Stimulated activated CD8-positive, alpha-beta memory T cell treated with anti-CD3 and anti-CD28 coated beads, Interleukin-7, amount 100 ng/mL, for 4 hours (primary cell): ENCODE measurements at places on chromosomes 12 and 14.

GRCh38 chr12:77746096-77746495, 84.6 kb upstream of the NAV3 start:
- DNase-seq = no peak

GRCh38 chr14:69270795-69271708, 11.1 kb downstream of the GALNT16 start:
- no peak for DNase-seq

DNA sequence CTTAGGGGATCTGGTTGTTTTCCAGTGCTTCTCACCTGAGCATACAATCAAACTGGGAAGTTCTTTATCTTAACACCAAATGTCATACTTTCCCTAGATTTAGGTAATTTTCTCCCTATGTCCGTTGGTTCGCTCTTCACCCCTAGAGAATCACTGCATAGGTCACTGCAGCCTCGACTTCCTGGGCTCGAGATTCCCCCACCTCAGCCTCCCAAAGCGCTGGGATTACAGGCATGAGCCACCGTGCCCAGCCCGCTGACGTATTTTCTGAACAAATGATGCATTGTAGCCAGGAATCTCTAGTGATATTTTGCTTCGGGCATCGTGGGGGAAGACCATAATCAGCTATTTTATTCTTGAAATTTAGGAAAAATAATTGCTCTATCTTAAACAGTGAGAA, 1.1 kb upstream of the RPL41 start:
- DNase-seq = no peak

- peak; percentile 12 for DNase-seq
Measured at GRCh38 chr14:80996049-80996901, 40.9 kb downstream of the TSHR start.

GRCh38 chr12:85866986-85867776, 6.9 kb upstream of the NTS start:
- no peak for DNase-seq

DNA sequence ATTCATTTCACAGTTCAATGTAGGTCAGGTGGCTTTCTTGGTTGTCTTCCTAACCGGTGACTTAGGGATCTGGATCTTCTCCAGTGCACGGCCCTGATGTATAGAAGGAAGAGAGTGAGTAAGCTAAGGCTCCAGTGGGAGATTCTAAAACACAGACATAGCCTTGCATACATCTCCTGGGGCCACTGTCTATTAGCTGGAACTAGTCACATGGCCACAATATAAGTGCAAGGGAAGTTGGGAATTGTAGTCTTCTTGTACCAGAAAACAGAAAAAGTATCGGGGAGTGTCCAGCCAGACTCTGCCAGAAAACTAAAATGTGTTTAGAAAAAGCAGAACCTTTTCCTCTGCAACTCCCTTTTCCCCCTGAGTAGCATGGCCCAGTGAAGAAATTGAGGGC, 531.6 kb downstream of the VRK1 start:
- no peak for DNase-seq

DNA sequence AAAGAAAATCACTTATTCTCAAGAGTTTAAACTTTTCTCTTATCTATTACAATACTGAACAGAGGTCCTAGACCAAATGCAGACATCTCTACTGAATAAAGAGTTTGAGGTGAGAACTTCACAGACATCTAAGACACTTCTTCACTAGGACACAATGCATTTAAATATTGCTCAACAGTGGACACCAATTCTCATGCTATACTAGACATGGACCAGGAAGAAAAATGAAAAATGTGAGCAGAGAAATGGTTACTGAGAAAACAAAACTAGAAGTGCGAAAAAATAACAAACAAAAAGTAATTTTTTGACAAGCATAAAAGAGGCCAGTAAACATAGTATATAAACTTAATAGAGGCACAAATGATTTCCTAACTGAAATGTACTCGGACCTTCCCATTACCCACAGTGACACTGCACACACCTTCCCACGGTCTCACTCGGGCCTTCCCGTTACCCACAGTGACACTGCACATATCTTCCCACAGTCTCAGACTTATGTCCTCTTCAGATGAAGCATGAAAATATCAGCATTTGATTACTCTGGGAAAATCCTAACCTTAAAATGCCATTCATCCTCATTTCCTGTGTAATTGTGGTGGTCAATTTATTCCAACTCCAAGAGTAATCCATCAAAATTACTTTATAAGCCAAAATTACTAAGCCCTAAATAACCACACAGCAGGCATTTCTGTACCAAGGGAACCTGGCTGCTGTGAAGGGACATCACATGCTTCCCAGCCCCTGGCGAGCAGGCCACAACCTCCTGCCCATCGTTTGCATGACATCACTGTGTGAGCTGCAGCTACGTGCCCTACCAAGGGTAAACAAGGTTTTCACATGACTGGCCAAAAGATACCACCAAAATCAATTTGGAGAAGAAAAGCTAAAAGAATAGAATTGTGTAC, 6.4 kb downstream of the SLC15A4 start:
- DNase-seq = no peak

GRCh38 chr12:18224745-18225144, 36.6 kb upstream of the PIK3C2G start:
- no peak for DNase-seq

GRCh38 chr12:111105294-111105693, 184.9 kb upstream of the MYL2 start:
- DNase-seq = no peak

- DNase-seq = no peak
Measured at GRCh38 chr12:74535536-74535935, 2.1 kb upstream of the ATXN7L3B start.

DNA sequence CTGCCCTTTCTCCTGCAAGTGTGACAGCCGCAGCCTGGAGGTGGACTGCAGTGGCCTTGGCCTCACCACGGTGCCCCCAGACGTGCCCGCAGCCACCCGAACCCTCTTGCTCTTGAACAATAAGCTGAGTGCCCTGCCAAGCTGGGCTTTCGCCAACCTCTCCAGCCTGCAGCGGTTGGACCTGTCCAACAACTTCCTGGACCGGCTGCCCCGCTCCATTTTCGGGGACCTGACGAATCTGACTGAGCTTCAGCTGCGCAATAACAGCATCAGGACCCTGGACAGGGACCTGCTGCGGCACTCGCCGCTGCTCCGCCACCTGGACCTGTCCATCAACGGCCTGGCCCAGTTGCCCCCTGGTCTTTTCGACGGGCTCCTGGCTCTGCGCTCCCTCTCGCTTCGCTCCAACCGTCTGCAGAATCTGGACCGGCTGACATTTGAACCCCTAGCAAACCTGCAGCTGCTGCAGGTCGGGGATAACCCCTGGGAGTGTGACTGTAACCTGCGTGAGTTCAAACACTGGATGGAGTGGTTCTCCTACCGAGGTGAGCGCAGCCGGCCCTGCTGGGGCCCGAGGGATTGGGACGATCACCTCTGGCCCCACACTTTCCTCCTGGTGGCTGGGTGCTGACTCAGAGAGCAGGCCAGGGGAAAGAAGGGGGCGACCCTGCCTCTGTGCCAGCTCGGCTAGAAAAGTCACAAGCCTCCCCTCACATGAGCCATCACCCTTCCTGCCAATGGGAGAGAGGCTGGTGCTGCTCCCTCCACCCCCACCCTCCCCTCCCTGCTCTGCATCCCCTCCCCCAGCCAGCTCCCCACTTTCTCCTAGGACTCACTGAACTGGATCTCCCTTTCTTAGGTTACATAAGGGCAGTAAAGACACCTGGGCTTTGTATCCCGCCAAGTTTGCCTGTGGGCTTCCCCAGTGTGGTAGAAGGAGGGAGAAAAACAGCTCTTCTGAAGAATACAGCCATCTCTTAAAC, 10.9 kb downstream of the LRTM2 start:
- no peak for DNase-seq

DNA sequence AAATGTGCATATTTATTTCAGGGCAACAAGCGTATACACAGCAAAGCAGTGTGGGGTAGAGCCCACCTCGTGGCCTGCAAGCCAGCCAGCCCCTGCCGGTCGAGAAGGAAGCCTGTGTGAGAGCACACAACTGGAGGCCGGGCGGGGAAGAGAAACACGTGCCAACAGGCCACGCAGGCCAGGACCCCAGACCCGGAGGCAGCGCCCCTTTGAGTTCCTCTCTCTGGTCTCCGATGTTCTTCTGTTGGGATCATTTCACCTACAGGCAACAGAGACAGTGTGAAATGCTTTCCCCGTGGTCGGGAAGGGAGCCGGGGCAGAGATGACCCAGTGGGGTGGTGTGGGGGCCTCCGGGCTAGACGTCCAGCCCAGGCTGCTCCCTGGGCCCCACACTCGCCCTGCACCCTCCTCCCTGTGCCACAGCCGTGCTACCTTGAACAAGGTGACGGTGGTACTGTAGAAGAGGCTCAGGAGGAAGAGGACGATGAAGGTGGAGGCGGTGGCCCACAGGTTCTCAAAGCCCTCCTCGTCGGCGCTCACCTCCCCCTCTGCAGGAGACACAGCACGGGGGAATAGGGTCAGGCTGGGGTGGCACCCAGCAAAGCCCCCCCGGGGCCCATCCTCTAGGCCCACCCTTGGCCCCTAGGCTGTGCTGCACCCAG, 325.5 kb downstream of the TMEM121 start:
- DNase-seq = no peak

- DNase-seq = no peak
Measured at GRCh38 chr12:13379531-13380188, 183.1 kb downstream of the EMP1 start.

DNA sequence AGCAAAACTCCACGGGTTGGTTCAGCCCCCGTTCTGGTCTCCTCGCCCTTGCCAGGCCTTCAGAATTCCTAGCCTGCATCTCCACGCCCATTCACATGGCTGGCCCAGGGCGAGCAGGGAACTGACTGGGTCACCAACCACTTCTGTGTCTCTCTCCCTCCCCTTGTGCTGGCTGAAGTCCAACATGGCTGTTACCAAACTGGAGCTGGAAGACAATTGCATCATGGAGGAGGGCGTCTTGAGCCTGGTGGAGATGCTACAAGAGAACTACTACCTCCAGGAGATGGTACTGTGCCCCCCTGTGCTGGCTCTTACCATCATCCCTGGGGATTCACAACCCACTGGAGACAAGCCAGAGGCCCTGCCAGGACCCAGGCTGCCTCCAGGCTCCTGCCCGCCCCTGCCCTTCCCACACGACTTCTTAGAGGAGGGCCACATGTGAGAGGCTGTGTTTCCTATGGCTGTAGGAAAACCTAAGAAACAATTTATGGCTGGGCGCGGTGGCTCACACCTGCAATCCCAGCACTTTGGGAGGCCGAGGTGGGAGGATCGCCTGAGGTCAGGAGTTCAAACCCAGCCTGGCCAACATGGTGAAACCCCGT, 9.9 kb downstream of the LRRC74A start:
- DNase-seq = no peak

- no peak for DNase-seq
Measured at GRCh38 chr14:45201905-45202304, 51.1 kb downstream of the MIS18BP1 start.

DNA sequence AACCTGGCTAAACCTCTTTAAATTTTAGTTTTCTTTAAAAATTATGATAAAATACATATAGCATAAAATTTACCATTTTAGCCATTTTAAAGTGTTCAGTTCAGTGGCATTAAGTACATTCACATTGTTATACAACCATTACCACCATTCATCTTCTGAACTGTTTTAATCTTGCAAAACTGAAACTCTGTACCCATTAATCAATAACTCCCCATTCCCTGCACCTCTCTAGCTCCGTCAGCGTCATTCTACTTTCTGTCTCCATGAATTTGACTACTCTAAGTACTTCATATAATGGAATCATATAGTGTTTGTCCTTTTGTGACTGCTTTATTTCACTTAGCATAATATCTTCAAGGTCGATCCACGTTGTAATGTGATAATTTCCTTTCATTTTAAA, 75.8 kb upstream of the DDHD1 start:
- no peak for DNase-seq

DNA sequence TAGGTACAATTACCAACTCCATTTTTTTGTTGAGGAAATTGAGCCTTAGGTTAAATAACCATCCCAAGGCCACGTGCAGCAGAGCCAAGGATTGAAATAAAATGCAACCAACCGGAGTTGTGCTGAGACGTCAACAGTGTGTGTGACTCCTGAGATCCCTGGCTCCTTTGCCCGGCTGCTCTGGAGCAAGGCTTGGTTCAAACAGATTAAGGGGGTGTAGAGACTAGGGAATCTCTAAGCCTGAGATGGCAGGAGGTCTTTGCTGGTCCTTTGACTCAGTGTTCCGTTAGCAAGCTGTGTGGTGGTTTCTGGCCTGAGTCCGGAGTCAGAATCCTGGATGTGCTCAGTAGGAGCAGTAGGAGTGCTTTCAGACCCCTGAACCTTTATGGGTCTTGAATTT, 1.4 kb upstream of the SLC8A3 start:
- no peak for DNase-seq

DNA sequence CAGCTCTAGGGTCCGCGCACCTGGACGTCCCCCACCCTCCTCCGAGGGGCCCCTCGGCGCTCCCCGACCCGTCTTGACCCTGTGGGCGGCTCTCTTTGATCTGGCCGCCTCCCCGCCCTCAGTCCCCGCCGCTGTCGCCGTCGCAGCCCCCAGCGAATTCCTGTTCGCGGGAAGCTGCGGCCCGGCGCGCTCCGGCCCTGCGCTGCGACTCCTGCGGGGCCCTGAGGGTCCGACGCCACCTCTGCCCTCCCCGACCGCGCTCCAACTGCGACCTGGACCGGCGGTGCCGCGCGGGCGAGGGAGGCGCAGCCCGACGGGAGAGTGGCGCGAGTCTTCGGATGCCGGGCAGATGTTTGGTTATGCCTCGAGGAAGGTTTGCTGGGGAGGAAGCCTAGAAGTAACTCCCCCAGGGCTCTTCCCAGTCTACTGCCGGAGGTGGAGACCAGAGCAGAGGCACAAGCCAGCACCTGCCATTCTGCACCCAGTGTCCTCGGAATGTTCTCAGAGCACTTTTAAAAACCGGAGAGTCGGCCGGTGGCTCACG, 440 bp upstream of the ISM2 start:
- DNase-seq = no peak

- no peak for DNase-seq
Measured at GRCh38 chr14:34135492-34135891, 184.6 kb upstream of the EGLN3 start.

- peak; percentile 19 for DNase-seq
Measured at GRCh38 chr14:55107766-55108554, 21.1 kb upstream of the LGALS3 start.

- DNase-seq = no peak
Measured at GRCh38 chr12:47122602-47123001, 42.8 kb upstream of the AMIGO2 start.

DNA sequence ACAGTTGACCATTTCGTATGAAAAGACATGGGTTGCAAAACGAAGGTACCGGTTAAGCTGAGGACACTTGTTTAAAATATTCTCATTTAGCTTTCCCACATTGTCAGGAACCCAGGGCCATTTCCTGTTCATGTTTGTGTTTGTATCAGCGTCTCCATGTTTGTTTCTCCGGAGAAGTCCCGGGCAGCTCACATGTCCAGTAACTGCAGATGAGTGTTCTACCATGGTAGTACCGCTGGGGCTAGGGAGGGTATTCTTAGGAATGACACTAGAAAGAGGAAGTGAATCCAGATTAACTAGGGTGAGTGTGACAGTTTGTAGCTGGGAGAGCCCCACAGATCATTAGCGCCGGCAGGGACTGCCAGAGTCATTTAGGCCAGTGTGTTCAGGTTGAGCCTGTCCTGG, 50.0 kb upstream of the EVL start:
- DNase-seq = no peak
